ENCODE measurements at places on chromosomes 12 and 14.

DNA sequence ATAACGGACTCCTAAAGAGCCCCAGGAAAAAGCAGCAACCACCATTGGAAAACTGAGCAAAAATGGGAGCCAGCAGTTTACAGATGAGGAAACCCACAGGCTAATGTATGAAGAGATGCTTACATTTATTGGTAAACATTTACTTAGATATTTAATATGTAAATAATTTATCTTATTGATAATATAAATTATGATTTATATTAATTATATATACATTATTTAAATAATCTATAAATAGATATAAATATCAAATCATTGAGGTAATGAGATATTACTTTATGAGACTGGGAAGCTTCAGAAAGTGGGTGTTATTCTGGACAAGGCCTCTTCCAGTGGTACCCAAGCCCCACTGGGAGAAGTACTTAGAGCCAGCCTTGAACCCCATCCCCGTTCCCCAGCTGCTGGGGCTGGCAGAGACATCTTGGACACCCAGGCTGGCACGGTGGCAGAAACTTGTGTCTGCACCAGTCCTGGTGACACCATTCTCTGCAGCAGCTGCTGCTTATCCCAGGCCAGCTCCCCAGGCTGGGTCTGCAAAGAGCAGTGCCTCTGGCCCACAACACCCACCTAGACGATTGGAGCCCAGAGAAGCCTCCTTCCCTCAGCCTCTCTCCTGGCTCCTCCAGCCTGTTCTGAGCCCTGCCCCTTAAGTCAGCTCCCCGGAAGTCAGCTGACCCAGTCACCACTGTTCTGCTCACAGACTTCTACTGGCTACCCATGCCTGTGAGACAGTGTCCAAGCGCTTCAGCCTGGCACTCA is 25.9 kb downstream of the ISCA2 start:
- DNase-seq: no peak

DNA sequence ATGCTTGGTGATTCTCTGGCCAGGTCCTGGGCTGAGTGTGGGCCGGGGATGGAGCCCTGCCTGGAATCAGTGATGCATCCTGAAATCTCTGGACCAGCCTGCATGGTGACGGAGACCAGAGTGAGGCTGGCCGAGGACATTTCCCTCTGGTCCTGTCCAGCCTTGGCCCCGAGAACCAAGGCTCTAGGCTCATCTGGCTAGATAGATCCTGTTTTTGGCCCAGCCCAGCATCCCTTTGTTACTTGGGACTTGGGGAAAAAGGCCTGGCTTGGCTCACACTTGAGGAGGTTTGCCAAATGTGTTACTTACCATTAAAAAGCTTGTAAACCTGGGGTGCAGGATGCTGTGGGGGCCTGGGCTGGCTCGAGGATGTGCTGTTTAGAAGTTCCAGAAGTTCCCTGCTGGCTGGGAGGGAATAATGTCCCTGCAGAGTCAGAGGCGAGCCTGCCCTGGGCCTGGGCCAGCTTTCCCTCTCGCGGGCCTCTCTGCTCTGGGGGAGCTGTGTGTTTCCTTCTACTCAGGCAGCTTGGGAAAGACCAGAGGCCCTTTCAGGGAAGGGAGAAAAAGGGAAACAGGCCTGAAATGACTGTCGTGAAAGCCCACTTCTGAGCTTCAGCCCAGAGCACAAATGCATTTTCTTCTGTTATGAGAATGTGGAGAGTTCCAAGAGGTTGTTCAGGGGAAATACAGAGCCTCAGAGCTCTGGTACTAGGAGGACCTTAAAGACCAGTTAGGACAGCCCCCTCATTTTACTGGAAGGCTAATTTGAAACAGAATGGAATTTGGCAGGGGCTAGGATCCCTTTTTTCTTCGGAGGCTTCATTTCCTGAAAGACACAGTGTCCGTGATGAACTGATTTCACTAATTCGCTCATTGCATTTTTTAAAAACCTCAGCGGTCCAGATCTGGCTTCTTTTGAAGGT is 47.2 kb upstream of the CTDSP2 start:
- peak; percentile 60 for DNase-seq

DNA sequence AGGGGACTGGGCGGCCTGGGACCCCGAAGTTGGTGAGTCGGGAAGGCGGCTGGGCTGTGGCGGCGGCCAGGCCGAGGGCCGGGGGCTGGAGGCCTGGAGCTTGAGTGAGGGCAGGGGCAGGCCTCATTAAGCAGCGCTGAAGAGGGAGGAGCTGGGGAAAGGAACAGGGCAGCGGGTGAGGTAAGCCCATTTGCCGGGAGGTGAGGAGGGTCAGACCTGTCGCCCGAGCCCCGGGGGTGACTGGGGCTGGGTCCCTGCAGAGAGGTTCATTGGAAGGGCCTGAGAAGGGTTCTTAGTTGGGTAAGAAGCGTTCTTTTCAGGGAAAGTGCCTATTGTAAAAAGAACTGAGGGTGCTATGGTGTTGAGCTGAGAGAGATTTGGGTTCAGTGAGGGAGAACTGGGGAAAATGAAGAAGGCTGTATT is 441 bp downstream of the RAB5B start:
- peak; percentile 33 for DNase-seq

DNA sequence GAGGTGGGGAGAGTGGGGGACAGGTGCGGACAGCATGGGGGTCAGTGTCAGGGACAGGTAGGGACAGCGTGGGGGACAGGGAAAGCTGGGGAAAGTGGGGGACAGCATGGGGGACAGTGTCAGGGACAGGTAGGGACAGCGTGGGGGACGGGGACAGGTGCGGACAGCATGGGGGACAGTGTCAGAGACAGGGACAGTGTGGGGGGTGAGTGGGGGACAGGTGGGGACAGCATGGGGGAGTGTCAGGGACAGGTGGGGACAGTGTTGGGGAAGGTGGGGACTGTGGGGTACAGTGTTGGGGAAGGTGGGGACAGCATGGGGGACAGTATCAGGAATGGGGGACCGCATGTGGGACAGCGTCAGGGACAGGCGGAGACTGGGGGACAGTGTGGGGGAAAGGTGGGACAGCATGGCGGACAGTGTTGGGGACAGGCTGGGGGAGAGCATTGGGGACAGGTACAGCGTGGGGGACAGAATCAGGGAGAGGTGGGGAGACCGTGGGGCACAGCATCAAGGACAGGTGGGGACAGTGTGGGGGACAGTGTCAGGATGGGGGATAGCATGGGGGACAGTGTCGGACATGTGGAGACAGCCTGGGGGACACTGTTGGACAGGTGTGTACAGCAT is 96.1 kb downstream of the TMEM121 start:
- no peak for DNase-seq

- DNase-seq: no peak
Measured at GRCh38 chr12:66388517-66388916, 86.2 kb downstream of the HELB start.

All from NCI-H2171 treated with DMSO at 0.1 percent for 48 hours (cell line).